ENCODE measurements at places on chromosomes 5 and 9.
A peak's percentile ranks its signal among the peaks of the same experiment; 100 is the strongest.

- peak; percentile 16 for DNase-seq
These were observed 136.9 kb downstream of the IRX2 start for GRCh38 chr5:2614571-2614970.

DNA sequence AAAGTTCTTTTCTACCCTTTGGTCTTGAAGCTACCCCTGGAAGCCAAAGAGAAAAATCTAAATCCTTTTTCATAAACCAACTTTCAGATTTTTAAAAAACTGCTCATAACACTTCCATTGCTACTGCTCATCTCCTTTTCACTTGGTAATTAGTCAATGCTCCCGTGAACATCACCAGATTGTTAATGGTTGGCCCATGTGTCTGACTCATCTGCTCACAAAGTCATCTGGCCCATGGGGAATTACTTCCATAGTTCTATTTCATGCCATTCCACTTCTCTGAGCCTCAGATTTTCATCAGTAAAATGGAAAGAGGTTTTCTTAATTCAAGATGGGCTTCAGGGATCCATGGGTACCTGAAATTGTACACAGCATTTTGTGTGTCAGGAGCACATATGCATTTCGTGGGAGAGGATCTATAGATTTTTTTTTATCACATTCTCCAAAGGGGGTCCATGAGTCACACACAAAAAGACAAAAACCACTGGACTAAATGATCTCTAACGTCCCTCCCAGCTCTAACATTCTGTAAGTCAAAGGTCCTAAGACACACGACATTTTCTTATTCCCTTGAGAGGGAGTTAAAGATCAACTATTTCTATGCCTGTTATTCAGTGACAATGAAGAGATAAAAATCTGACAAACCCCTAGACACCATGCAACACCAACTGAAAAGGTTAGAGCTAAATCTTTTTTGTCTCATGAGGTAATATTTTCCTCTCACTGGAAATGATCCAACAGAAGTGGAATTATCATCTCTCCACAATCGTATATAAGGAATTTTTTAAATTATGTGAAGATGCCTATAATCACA lies 75.4 kb downstream of the TEX10 start:
- DNase-seq, result no peak

GRCh38 chr5:124921694-124922093 lies 175.3 kb upstream of the ZNF608 start:
- DNase-seq, result no peak

GRCh38 chr9:5518171-5518936 lies 8.0 kb downstream of the PDCD1LG2 start:
- DNase-seq, result no peak

DNA sequence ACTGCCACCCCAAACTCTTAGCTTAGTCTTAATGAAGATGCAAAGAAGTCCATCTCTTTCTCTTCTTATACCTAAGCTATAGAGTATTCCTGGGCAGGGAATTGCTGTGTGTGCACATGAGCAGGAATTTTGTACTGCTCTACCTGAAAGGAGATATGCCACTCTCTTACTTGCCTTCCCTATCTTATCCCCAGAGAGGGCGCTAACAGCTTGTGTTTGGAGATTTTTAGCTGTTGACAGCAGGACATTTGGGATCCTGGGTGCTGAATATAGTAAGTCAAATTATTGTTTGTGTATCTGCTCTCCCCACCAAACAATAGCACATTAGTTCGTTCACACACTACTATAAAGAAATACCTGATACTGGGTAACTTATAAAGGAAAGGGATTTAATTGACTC lies 159.5 kb downstream of the GABRG2 start:
- no peak for DNase-seq

GRCh38 chr5:168365581-168366081 lies 74.2 kb downstream of the WWC1 start:
- DNase-seq, result no peak

- no peak for DNase-seq
These were observed 62.5 kb downstream of the HSPA4 start for GRCh38 chr5:133114166-133114932.

DNA sequence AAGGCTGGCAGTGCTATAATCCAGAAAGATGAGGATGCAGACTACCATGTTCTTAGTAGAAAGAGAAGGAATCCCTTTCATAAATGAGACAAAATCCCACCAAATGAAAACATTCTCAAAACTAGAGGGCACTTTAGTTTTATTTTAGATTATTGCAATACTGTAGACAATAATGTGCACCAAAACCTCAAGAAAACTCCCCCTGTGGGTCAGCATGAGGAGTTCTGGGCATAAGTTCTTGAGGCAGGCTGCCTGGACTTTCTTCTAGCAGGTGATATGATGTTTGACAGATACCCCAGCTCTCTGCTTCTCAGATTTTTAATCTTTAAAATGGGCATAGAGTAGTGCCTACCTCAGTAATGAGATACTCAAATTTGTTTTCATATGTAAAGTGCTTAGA lies 196.3 kb upstream of the CTNND2 start:
- no peak for DNase-seq

- DNase-seq, result no peak
These were observed 30.1 kb upstream of the SIL1 start for GRCh38 chr5:139228201-139228803.

DNA sequence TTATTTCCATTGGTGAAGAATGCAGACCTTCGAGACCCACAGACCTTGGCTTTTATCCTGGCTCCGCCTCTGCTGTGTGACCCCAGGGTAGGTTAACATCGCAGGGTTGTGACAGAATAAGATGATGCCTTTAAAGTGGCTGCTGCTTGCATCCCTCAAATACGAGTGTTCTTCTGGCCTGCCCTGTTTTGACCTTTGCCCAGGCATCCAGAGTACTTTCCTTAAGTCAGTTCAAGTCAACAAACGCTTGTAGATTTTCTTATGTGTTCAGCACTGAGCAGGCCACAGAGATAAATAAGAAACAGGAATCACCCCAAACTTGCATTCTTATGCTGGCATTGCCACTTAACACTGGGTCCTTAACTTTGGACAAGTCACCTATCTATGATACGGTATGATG lies 50.2 kb downstream of the GPR21 start:
- DNase-seq, result no peak

DNA sequence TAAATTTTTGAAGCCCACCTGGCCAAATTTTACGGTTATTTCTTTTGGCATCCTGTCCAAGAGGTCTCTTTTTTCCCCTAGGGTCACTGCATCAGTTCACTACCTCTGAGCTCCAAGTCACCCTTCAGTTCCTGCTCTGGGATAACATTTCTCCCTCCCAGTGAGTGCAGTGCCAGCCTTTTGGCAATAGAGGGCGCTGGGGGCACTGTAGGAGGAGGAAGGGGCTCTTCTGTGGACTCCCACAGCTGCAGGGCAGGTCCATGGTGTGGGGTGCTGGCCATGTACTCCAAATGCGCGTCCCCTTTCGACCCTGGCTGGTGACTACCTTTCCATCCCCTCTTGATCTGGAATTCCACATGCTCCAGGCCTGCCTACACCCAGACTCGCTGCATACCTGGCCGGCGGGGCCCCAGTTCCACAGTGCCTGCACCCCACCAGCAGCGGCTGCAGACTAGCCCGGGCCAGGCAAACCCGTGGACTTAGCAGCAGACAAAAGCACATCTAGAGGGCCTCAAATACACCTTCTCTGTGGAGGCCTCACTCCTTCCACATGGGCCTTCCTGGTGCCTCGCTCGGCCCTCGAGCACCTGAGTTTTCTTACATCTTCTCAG lies 20.3 kb upstream of the NINJ1 start:
- no peak for DNase-seq

DNA sequence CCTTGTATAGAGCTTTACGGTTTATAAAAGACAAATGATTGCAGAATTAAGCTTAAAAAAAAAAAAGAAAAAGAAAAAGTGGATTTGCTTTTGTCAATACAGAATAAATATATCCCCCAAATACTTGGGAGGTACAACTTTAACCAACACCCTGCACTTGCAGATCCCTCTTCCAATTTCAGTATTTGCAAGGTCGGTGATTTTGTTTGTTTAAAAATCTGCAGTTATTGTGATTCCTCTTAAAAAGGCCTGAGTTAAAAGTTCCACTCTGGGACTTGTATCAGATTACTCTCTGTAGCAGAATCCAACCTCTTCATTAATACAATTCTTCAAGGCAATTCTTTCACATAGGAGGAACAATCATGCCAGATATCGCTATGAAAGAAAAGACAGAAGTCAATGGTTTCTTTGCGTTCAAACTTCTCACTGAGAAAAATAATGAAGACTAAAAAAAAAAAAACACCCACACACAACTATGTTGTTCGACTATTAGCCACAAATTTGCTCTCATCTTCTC lies 400.9 kb downstream of the EBF1 start:
- no peak for DNase-seq

- DNase-seq, result no peak
These were observed 40.5 kb upstream of the TRIO start for GRCh38 chr5:14102666-14103065.

DNA sequence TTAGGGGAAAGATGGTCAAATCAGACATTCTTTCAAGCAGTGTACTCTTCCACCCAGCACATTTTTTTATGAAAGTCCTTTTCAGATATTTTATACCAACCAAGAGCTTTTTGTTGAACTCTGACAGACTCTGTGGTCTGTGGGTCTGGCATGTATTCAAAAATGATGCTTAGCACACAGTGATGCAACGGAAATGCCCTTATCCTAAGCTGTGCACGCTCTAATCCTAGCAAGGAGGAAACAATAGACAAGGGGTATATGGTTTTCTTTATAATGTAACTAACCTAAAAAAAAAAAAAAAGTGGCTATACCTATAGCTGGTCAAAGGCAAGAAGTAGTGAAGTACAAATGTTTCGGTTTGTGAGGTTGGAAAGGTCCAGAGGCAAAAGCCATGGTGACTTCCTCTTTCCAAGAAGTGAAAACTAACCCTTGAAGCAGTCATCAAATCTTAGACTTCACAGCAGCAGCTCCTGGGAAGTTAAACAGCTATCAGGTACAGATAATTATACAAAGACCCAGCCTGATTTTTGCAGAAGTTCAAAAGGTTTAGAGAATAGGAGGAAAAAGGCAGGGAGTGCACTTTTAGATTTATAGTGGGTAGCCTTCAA lies 82.5 kb downstream of the SEMA6A start:
- DNase-seq, result no peak

DNA sequence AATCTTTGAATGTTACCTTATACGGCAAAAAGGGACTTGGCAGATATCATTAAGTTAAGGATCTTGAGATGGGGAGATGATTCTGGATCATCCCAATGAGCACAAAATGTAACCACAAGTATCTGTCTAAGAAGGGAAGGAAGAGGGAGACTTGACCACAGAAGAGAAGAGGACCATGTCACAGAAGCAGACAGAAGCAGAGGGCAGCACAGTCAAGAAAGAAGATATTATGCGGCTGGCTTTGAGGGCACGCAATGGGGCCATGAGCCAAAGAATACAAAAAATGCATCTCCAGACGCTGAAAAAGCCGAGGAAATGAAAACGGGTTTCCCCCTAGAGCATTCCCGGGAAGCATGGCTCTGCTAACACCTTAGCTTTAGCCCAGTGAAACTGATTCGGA lies 225.3 kb downstream of the NR2F1-AS1 start:
- DNase-seq, result no peak

GRCh38 chr5:129461711-129462332 lies 1.7 kb downstream of the ADAMTS19 start:
- no peak for DNase-seq

DNA sequence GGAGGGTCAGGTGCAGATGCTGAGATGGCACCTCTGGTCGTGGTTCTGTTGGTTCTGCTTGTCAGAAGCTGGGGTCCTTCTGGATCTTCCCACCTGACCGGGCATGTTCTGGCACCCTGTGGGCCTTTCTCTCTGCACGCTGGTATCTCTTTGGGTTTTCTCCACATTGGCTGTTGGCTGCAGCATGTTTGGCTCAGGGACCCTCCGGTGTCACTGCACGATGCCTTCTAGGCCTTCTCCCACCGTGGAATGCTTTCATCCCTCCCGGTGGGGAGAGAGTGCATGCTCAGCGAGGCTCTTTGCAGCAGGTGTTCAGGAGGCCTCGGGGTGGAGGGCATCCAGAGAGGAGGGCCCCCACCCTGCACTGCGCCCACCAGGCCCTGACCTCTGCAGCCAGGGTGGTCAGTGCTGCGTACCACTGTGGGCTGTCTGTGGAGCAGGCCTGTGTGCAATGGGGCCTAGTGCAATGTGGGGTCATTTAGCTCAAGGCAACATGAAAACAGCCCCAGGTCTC lies 119.4 kb downstream of the WNK2 start:
- DNase-seq, result no peak

GRCh38 chr9:522190-522589 lies 307.5 kb downstream of the DOCK8 start:
- DNase-seq, result no peak

DNA sequence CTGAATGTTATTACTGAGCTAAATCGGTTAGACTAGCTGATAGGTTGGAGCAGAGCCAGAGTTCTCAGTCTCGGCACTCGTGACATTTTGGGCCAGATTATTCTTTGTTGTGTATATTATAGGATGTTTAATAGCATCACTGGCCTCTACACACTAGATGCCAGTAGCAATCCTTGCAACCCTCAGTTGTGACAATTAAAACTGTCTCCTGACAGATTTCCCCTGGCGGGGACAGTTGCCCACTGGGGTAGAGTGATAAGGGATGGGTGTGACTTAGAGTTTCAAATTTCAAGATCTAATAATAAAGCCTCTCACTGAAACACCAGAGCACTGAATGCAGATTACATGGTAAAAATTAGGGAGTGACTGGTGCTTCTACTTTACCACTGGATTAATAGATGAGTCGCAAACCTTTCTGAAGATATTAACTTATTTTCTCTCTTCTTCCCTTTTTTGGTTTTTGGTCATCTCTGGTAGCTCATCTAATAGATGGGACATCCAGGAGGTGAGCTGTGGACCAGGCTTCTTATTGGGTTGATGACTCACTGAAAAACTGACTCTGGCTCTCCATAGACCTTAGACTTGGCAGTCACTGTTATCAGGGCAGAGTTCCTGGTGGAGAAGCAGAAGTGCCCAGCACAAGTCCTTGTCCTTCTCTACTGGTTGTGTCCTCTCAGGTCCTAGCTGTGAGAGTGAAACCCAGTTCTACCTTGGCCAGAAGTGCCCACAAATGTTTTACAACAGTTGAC lies 150.3 kb downstream of the UNC13B start:
- no peak for DNase-seq

DNA sequence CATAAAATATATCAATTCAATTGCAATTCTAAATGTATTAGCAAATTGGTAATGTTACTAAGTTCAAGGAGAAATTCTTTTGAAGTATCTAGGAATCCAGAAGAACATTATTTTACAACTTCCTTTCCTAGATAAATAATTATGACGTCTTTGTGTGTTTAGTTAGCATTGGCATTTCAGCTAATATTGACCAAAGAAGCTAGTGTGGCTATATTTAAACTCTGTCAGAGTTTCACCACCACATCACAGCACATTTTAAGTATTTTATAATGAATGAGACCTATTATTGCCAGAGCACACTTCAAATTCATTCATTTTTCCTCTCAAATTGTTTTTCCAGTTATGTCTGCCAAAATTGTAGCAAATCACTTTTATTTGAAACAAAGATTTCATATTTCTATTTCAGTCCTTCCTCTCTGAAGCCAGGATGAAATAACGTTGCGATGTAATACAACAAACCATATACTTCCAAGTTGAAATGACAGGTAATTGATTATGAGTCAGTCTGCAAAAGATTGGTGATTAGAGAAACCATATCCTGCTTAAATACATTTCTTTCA lies 18.9 kb downstream of the PLK2 start:
- DNase-seq, result no peak

- no peak for DNase-seq
These were observed 88.9 kb downstream of the CDK5RAP2 start for GRCh38 chr9:120490888-120491595.

Data from right atrium auricular region (tissue), 2 donors.